ENCODE measurements at places on chromosomes 3 and 15. TPM values are rescaled to one million over a fixed set of nuclear protein-coding genes. Genes with fewer than 3 reads are reported as not detected.

Gene ERICH6
- total RNA-seq, result not detected

Gene CSTA
- total RNA-seq, result 1.1 TPM

Gene ALDH1L1
- 0.17 TPM for total RNA-seq

Gene BDH1
- 3.9 TPM for total RNA-seq

Gene TNIK
- 3.0 TPM for total RNA-seq

Gene TXNRD3
- total RNA-seq, result 6.5 TPM

Gene WDR49
- not detected for total RNA-seq

Gene TMEM207
- not detected for total RNA-seq

Gene ANKRD63
- 0.54 TPM for total RNA-seq

Gene SH3BP5
- 20.3 TPM for total RNA-seq

Gene GOLGA8T
- 1.7 TPM for total RNA-seq

Gene ZNF860
- 1.7 TPM for total RNA-seq

Gene RTP1
- not detected for total RNA-seq

Gene WNT7A
- total RNA-seq, result 0.19 TPM

Gene PLAAT1
- not detected for total RNA-seq

Gene DISP2
- total RNA-seq, result 1.9 TPM

Gene MAN2C1
- 101 TPM for total RNA-seq

Gene TMEM212
- not detected for total RNA-seq

Gene CFAP91
- 0.40 TPM for total RNA-seq

Measured in A549 treated with CORT108297 at 1 μM for 4 hours (cell line).